ENCODE measurements at places on chromosomes 5 and 9.

DNA sequence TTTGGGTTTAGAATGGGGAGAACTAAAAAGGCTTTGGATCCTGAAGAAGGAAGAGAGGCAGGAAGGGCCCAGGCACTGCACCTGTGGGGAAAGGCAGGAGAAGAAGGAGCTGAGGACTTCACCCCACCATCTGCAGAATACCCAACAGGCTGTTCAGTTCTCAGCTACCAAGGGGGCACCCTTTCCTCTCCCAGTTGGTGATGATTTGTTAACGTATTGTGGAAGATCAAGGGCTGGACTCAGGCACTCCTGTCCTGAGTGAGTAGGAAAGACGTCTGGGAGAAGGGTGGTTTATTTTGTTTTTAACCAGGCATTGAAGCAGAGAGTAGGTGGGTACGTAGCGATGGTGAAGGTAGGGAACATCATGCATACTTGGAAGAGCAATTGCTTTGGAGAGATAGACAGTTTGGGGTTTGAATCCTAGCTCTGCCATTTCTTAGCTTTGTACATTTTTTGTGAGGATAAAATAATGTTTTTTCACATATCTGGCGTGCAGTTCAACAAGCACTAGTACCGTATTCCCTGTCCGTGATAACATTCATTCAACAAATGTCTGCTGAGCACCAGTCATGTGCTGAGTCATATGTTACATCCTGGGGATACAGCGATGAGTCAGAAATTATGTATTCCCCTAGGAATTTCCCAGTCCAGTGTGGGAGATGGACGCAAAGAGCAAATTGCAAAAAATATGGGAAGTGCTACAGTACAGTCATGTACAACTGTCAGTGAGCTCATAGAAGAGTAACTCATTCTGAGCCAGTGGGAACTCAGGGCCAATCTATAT, 2.1 kb downstream of the MSANTD3 start:
- no peak for DNase-seq

DNA sequence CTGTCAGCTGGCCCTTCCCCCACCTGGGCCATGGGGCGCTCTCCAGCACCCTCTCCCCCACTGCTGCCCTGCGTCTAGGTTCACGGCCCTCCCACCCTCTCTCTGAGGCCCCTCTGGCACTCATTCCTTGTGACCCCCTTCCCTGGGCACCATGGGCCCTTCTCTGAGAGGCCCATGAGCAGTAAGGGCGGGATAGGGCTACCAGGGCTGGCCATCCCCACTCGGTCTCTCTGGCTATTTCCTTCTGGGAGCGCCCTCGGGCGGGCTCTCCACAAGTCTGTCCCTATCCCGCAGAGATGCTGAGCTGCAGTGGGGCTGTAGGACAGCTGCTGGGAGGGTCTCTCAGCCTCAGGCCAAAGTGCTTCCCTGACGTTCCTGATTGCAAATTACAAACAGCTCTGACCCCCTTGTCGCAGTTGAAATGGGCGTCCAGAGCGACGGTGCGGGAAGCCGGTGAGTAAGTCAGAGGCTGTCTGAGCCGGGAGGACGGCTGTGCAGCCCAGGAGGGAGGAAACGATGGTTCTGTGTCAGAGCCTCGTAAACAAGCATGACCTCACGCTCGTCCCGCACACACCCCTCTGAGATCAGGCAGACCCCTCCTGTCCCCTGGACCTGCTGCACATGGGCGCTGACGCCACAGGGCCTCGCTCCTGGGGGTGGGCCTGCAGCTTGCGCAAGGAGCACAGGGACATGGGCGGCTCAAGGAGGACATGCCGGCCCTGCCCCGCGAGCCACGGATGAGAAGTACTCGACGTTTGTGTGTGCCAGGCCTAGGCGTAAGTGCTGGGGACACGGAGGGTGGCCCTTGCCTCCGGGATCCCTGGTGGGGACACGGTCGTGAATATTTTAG, 36.3 kb upstream of the GFPT2 start:
- no peak for DNase-seq

DNA sequence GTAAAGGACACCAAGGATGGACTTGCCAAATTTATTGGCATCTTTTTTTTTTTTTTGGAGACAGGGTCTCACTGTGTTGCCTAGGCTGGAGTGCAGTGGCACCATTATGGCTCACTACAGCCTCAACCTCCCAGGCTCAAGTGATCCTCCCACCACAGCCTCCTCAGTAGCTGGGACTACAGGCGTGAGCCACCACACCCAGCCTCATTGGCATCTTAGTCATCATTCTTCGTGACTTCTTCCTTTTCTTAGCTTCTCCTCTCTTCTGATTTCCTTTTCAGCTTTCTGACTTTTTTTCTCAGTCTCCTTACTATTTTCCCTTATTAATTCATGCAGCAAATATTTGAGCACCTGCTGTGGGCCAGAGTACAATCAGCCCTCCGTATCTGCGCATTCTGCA, 6.1 kb downstream of the MAML1 start:
- DNase-seq, result no peak

- DNase-seq, result no peak
Measured at GRCh38 chr5:67904366-67904765, 311.2 kb upstream of the PIK3R1 start.
